ENCODE measurements at places on chromosomes 1 and 21.

- DNase-seq = no peak
These were observed 280.4 kb downstream of the SETD4 start for GRCh38 chr21:35779690-35780570.

DNA sequence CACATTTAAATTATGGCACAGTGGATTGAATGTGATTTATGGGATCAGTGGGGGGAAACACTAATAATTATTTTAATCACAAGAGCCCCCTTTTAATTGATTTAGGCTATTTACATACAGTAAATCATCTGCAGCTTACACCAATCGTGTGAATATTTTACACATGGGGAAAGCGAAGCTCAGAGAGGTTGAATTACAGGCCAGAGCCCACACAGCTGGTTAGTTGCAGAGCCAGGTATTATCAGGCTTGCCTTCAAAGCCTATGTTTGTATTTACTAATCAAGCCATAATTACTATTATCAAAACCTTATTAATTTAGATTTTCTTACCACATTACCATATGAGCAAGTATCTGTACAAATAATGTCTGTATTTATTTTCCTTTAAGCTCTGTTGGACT lies 749 bp downstream of the SDCCAG8 start:
- no peak for DNase-seq

DNA sequence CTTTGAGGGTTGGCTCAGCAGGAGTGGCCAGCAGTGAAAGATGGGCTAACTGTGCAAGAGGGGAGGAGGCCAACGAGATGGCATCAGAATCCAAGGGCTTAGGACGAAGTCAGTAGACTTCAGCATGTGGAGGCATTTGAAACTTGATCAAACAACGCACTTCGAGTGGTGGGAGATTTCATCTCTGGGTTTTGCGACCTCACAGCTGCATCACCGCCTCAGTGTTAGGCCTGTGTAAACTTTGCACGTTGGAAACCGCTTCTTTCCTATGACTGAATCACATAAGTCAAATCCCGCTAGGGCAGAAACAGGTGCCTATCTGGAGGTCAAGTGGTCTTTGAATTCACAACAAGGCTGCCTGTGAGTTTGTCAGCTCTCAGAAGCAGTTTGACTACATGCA lies 17.8 kb downstream of the TFF3 start:
- no peak for DNase-seq

DNA sequence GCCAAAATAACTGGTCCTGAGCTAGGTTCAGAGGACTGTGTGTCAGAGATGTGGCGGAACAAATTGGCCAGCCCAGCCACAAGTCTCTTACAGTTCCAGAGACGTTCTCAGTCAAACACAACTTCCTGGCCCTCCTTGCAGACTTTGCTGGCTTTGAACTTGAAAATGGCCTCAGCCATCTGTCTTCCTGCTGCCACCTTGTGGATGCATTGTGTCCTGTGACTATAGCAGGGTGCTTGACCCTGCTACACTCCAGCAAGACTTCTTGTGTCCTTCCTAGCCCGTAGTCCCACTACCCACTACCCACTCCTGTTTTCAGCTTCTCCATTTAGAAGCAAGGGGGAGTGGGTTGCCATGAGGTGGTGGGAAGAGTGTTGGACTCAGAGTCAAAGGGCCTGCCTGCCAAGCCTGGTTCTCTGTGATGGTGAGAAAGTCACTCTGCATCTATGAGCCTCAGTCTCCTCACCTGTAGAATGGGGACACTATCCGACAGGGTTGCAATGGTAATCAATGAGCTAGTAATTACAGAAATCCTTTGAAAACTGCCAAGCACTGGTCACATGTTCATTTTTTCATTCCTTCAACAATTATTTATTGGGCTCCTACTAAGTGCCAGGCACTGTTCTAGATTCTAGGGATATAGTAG lies 109.9 kb downstream of the IGSF21 start:
- no peak for DNase-seq

- no peak for DNase-seq
These were observed 10.3 kb upstream of the CELSR2 start for GRCh38 chr1:109239047-109239408.

- no peak for DNase-seq
These were observed 15.6 kb downstream of the TAL1 start for GRCh38 chr1:47216278-47217059.

DNA sequence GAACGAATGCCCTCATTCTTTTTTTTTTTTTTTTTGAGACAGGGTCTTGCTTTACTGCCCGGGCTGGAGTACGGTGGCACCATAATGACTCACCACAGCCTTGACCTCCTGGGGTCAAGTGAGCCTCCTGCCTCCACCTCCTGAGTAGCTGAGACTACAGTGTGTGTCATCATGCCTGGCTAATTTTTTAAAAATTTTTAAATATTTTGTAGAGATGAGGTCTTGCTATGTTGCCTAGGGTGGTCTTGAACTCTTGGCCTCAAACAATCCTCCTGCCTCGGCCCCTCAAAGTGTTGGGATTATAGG lies 69.4 kb downstream of the ALG14 start:
- no peak for DNase-seq

- DNase-seq = no peak
These were observed 19.3 kb downstream of the SH2D2A start for GRCh38 chr1:156797212-156797871.

DNA sequence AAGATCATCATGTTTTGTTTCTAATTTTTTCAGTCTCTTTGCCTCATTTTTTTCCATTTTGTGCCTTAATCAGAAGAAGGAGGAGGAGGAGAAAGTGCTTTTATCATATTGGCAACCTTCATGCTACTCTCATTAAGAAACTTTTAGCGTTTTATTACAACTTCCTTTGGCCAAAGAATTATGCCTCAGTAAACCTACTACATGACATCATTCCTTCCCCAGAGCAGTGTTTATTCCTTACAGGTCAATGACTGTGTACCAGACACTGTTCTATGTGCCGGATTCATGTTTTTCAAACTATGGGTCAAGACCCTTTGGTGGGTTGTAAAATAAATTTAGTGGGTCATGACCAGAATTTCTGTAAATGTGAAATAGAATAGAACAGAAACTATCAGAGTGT lies 110.4 kb downstream of the SLC30A10 start:
- DNase-seq = no peak

Data from stimulated activated CD4-positive, alpha-beta T cell treated with anti-CD3 and anti-CD28 coated beads, TNF-alpha, amount 100 ng/mL, for 48 hours (primary cell).